ENCODE measurements at places on chromosomes 5 and 9.

- no peak overlapping the region for H3K4me3 ChIP-seq
- peak overlapping the region; percentile 19 for H3K27ac ChIP-seq
- H3K36me3 ChIP-seq: no peaks in the 10 kb centered on the region
- peaks cover 15% of the 10 kb centered on the region for H3K4me1 ChIP-seq
- no peaks in the 10 kb centered on the region for H3K27me3 ChIP-seq
These were observed 204.1 kb downstream of the CDH12 start for GRCh38 chr5:22649074-22649473.

- DNase-seq: peak; percentile 73
- H3K4me3 ChIP-seq: peak overlapping the region; percentile 67
- peaks cover 6% of the 10 kb centered on the region for H3K4me1 ChIP-seq
- H3K27me3 ChIP-seq: no peaks in the 10 kb centered on the region
- H3K27ac ChIP-seq: peak overlapping the region; percentile 54
These were observed 831 bp downstream of the INPP5E start for GRCh38 chr9:136438548-136439480.

DNA sequence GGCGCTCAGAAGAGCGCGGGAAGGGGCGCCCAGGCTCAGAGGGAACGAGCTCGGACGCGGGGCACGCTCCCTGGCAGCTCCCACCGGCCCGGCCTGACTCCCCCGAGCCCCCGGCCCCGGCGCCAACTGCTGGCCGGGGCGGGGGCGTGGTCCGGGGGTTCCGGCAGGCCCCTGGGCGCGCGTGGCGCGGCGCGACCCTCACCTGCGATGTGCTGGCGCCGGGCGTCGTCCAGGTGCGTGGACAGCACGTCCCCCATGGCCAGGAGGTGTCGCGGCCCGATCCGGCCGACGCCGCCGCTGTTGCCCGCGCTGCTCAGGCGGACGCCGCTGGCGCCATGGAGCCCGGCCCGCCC is 43.5 kb upstream of the STXBP1 start:
- peaks cover 41% of the 10 kb centered on the region for H3K36me3 ChIP-seq
- no peaks in the 10 kb centered on the region for H3K27me3 ChIP-seq

GRCh38 chr9:20945269-20945668 is 86.2 kb downstream of the HACD4 start:
- H3K27me3 ChIP-seq: no peaks in the 10 kb centered on the region
- H3K4me1 ChIP-seq: no peaks in the 10 kb centered on the region
- DNase-seq: no peak
- H3K27ac ChIP-seq: no peak overlapping the region
- H3K4me3 ChIP-seq: no peak overlapping the region

- peak; percentile 59 for DNase-seq
- H3K27me3 ChIP-seq: no peaks in the 10 kb centered on the region
These were observed 1.7 kb downstream of the TSSK1B start for GRCh38 chr5:113433071-113433470.

- no peak overlapping the region for H3K4me3 ChIP-seq
- no peak for DNase-seq
- no peaks in the 10 kb centered on the region for H3K4me1 ChIP-seq
- no peak overlapping the region for H3K27ac ChIP-seq
- no peaks in the 10 kb centered on the region for H3K36me3 ChIP-seq
- peaks cover 9% of the 10 kb centered on the region for H3K27me3 ChIP-seq
These were observed 10.0 kb downstream of the LCP2 start for GRCh38 chr5:170287532-170287931.

DNA sequence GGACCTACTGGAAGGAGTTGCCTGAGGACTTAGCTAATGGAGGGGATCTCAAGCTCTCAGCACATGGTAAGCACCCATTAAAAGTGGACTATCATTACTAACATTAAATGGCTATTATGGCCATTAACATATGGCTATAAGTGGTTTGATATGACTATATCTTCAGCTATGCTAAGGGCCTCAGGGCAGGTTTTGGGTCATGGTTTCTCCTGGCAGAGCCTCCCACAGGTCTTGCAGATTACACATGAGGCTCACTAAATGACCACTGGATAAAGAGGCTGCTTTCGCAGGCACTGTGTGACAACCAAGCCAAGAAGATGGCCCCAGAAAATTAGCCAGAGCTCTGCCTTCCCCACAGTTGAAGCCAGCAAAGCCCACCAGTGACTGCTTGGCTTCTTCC is 15.4 kb downstream of the CCNJL start:
- no peaks in the 10 kb centered on the region for H3K27me3 ChIP-seq
- H3K36me3 ChIP-seq: peaks cover 12% of the 10 kb centered on the region
- peaks cover 30% of the 10 kb centered on the region for H3K4me1 ChIP-seq
- no peak overlapping the region for H3K4me3 ChIP-seq
- no peak for DNase-seq
- no peak overlapping the region for H3K27ac ChIP-seq

DNA sequence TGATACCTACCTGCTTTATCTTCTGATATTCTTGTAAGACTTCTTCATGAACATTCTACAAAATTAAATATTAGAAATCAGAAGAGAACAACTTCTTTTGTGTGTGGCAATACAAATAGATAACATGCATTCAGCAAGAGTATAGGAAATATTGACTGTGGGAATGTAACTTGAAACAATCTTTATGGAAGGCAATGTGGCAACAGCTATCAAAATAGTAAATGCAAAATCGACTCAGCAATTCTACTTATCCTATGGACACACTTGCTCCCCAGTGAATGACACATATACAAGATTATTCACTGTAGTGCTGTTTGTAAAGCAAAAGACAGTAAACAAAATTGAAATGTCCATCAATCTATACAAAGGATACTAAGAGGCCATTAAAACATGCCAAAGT is 66.5 kb upstream of the GLRX start:
- H3K4me3 ChIP-seq: no peak overlapping the region
- no peak overlapping the region for H3K27ac ChIP-seq
- H3K27me3 ChIP-seq: no peaks in the 10 kb centered on the region
- no peak for DNase-seq
- peaks cover 87% of the 10 kb centered on the region for H3K36me3 ChIP-seq
- H3K4me1 ChIP-seq: peaks cover 3% of the 10 kb centered on the region

- H3K4me3 ChIP-seq: no peak overlapping the region
- DNase-seq: no peak
- H3K27ac ChIP-seq: no peak overlapping the region
- no peaks in the 10 kb centered on the region for H3K36me3 ChIP-seq
- no peaks in the 10 kb centered on the region for H3K27me3 ChIP-seq
These were observed 225.0 kb downstream of the MLLT3 start for GRCh38 chr9:20397348-20397747.

DNA sequence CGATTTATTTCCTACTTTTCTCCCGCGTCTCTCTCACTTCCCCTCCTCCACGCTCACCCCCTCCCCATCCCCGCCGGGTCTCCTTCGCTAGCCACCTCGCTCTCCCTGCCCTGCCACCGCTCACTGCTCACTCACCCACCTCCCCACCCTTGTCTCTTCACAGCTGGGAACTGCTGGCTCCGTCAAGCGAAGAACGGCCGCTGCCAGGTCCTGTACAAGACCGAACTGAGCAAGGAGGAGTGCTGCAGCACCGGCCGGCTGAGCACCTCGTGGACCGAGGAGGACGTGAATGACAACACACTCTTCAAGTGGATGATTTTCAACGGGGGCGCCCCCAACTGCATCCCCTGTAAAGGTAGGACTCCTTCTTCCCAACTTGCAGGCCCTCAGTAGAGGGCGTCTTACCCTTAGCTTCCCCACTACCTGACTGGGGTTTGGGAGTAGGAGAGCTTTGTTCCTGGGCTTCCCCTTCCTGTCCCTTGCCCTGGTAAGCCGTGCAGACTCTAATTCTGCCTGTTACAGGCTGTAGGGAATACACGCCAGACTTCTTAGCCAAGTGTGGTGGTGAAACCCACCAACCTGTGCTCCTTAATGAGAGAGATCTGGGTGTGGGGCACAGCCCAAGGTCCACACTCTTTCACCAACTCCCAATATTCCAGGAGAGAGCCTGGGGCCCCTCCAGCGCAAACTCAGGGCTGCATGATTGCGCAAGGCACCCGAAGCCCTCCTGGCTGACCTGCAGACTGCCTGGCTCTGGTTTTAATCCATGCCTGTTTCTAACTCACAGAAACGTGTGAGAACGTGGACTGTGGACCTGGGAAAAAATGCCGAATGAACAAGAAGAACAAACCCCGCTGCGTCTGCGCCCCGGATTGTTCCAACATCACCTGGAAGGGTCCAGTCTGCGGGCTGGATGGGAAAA is 2.5 kb downstream of the FST start:
- DNase-seq: peak; percentile 65
- peak overlapping the region; percentile 79 for H3K27ac ChIP-seq
- peak overlapping the region; percentile 93 for H3K4me3 ChIP-seq
- H3K27me3 ChIP-seq: no peaks in the 10 kb centered on the region
- H3K4me1 ChIP-seq: no peaks in the 10 kb centered on the region

GRCh38 chr9:106310782-106311181 is 552.2 kb upstream of the ZNF462 start:
- H3K4me3 ChIP-seq: no peak overlapping the region
- no peak for DNase-seq
- no peak overlapping the region for H3K27ac ChIP-seq
- H3K27me3 ChIP-seq: no peaks in the 10 kb centered on the region
- no peaks in the 10 kb centered on the region for H3K36me3 ChIP-seq
- peaks cover 10% of the 10 kb centered on the region for H3K4me1 ChIP-seq

Measured in RWPE2 (cell line).